DMS153 (cell line): ENCODE measurements at places on chromosomes 1 and 21.

DNA sequence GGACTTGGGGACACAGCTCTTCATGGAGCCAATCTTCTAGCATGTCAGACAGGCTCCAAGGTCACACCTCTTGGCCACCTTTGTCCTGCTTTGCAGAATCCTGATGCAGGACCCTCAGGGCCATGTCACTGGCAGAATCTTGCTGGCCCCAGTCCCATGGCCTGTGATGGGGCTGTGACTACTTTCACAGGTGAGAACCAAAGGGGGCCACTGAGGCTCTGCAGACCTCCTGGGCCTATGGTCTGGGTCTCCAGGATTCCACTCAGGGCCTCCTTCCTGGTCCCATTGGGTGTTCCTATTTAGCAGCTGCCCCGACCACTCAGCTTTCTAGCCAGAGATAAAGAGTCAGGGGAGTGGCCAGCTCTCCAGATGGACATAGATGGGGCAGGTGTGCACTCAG is 238.7 kb downstream of the MATN1 start:
- no peak for DNase-seq

GRCh38 chr1:47262787-47263413 is 30.9 kb upstream of the TAL1 start:
- no peak for DNase-seq

GRCh38 chr21:15671188-15671587 is 58.6 kb upstream of the USP25 start:
- no peak for DNase-seq

GRCh38 chr1:114956570-114956969 is 73.1 kb upstream of the TSHB start:
- DNase-seq: no peak

DNA sequence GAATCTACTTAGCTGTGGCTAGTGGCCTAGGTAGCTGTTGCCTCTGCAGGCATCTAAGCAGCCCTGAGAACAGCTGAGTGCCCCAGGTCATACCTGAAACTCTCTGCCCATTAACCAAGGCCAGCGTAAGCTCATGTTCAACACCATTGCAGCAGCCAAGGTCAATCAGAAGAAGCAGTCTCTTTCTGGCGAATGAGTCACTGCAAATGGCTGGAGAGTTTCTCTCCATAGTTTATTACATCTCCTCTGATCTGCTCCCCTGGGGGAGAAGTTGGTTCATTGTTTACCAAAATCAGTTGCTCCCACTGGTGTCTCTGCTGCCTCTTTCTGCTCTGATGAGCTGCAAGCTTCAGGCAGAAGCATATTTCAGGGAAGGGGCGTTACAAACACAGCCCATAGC is 6.9 kb upstream of the BCL9 start:
- no peak for DNase-seq

GRCh38 chr1:78358165-78358564 is 132.6 kb upstream of the PTGFR start:
- DNase-seq: no peak

- no peak for DNase-seq
Observed at GRCh38 chr1:116503546-116504307, 67.1 kb downstream of the CD58 start.

- no peak for DNase-seq
Observed at GRCh38 chr1:50604580-50604979, 181.3 kb upstream of the DMRTA2 start.

- DNase-seq: no peak
Observed at GRCh38 chr1:192862271-192862670, 53.4 kb downstream of the RGS2 start.

- no peak for DNase-seq
Observed at GRCh38 chr1:202217516-202217915, 23.9 kb downstream of the LGR6 start.

GRCh38 chr1:32199043-32199716 is 1.2 kb upstream of the CCDC28B start:
- no peak for DNase-seq

DNA sequence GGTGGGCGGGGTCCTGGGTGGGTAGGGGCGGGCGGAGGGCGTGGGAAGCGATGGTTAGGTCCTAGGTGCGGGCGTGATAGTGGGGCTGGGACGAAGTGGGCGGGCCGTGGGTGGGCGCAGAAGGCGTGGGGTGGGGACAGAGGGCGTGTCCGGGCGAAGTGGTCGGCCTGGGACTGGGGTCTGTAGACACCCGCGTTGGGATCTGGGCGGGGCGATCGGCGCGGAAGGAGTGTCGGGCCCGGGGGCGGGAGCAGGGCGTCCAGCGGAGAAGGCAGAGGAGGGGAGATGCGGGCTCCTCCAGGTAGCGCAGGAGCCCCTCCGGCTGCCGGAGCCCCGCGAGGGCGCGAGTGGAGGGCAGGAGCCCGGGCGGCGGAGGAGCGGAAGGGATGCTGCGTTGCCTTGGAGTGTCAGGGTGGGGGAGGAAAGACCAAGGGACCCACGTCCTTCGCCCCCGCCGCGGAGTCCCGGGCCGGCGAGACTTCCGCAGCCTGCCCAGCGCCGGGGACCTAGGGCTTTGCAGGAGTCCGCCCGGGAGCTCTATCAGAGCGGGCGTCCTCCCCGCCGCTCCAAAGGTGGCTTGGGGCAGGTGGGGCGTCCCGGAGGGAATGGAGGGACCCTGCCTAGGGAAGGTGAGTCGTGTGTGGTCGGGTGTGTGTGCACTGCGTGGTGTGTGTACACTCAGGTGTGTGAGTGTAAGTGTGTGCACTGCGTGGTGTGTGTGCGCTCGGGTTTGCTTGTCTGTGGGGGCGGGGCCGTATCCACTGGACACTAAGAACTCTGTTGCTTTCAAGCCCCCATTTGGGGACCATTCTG is 27.0 kb upstream of the PRSS38 start:
- peak; percentile 88 for DNase-seq

DNA sequence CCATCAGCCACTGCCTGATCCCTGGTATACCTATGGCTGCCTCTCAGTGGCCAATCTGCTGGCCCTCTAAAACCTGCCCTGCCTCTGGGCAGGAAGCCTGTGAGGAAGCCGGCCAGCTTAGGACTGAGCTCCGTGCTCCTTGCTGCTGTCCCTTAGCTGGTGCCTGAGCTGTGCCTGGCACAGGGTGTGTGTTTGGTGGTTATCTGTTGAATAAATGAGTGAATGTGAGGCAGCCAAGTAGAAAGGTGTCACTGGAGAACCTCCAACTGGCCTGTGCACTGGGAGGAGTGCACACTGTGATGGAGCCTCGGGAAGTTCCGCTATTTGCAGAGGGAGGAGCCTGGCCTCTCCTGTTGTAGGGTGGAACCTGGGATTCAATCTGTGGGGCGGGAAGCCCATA is 63.4 kb upstream of the STUM start:
- DNase-seq: no peak

DNA sequence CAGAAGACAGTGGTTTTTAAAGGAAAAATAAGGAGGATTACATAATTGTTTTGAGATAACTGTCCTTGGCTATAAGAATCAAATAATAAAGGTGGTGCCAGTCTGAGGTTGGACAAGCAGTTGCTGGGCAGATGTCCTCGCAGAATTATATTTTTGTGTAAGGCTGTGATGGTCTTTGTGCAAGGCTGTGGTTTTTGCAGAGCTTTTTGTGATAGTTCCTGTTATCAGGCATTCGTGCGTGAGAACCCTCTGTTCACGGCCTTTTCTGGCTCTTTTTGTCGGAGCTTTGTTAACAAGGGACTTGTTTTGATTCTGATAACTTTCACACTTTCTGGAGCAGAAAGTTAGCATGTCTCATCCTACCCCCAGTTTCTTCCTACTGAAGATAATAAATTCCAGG is 33.4 kb downstream of the SH3BP5L start:
- DNase-seq: no peak

DNA sequence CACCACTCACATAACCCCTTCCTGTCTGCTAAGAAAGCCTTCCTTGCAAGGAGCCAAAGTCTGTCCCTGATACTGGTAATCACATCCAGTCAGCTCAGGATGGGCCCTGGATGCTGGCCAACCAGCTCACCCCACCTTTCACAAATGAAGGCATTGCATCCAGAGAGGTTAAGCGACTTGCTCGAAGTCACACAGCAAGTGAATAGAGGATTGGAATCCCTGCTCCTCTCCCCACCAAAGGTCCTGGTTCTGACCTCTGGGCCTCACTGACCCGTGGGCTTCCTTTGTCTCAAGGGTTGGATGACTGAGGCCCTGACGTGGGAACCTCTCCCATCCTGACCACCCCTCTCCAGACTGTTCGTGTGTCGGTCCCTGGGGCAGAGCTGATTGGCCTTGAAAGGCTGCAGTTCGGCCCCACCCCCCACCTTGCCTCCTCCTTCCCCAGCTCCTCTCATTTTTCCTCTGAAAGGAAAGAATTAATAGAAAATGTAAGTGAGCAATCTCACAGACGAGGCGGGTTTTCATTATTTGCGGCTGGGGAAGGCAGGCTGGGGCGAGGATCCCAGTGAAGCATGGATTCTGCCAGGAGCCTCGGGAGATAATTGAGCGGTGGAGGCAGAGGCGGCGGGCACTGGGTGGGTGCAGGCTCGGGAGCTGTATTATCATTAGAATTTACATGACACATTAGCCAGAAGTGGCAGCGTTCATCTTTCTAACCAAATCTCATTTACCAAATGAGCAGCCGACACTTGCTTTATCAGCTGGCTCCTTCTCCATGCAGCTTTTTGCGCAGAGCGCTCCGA is 101.5 kb upstream of the CSF3R start:
- no peak for DNase-seq

GRCh38 chr1:229101011-229101871 is 169.7 kb upstream of the RAB4A start:
- no peak for DNase-seq

DNA sequence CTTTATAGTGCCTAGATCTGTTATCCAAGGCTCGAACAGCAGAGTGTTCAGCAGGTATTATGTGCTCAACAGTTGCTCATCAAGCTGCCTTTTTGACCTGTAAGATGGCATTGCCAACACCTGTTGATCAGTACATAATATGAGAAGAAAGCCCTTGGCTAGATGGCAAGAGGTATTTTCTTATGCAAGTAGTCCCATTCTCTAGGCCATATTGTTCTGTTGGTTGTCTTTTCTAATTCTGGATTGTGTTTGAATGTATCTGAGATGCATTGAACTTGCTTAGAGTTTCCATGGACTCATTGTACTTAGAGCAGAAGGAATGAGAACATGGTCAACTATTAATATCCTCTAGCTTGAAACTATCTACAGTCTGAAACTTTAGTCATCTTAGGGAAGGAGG is 57.4 kb downstream of the LRRC8D start:
- DNase-seq: no peak

DNA sequence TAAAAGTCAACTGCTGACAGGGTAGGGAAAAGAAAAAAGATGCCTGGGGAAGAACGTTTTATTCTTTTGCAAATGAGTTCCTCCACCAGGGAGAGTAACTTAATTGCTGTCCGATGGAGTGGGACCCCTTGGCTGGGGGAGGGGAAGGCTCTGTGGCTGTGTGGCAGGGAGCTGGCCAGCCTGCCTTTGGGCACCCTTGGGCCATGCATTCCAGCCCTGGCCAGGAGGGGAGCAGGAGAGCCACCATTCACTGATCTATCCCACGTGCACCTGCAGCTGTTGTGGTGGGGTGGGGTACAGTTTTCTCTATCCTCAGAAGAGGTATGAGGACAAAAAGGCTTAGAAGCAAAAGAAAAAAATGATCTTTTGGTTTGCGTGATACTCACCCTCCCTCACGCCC is 116.9 kb downstream of the KCNK1 start:
- DNase-seq: no peak

DNA sequence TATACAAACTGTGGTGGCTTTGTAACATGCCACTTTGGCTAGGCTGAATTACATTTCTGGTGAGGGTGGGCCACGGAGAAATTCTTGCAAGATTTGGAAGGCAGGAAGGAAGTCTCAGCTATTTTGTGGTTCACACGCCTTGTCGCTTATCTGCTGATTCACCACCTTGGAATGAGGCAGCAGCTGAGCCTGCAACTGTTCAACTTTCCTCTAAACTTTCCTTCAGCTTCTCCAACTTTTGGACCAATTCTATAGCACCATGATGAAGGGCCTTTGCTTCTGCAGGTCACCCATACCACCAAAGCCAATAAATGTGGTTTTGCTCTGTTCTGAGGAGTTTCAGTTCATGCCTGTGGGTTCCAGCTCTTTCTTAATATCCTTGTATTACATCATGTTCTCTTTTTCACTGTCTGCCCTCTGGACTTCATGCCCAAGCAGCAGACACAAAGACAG is 337.6 kb upstream of the SNX7 start:
- DNase-seq: no peak

DNA sequence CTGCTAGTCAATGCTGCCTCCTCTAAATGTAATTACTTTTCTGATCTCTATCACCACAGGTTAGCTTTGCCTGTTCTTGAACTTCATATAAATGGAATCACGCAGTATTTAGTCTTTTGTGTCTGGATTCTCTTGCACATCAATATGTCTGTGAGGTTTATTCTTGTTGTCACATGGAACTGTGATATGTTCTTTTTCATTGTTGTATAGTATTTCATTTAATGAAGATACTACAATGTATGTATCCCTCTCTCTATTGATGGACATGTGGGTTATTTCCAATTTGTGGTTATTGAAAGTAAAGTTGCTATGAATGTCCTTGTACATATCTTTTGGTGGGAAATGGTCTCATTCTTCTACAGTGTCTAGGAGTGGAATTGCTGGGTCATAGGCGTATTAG is 16.7 kb upstream of the PADI1 start:
- no peak for DNase-seq

- DNase-seq: no peak
Observed at GRCh38 chr1:165884690-165885304, 57.4 kb downstream of the UCK2 start.

DNA sequence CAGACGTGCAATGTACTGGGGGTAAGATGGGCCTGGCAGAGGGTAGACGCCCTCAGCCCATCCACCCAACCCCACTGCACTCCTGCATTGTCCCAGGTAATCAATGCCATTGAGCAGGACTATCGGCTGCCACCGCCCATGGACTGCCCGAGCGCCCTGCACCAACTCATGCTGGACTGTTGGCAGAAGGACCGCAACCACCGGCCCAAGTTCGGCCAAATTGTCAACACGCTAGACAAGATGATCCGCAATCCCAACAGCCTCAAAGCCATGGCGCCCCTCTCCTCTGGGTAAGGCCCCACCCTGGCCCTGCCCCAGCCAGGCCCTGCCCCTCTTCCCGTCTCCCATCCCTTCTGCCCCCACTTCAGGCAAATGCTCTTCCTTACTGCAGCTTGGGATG is 62.4 kb downstream of the LACTBL1 start:
- no peak for DNase-seq

- DNase-seq: no peak
Observed at GRCh38 chr1:41863718-41864117, 55.0 kb downstream of the HIVEP3 start.

DNA sequence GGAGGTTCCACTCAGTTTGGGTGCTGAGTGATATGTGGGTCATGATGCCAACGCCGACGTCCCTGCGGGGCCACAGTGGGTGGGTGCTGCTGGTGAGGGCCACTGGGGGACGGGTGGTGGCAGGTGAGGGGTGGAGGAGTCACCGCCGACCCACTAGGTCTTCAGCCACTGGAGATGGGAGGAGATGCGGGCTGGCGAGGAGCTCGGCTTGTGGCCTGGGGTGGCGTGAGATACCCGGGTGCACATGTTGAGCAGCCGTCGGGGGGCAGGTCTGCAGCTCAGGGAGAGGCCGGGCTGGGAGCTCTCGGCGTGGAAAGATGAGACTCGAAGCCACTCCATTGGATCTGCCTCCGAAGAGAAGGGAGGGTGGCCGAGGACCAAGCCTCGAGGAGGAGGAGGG is 40.5 kb downstream of the FAAP20 start:
- DNase-seq: no peak

GRCh38 chr1:219350172-219350931 is 176.7 kb downstream of the LYPLAL1 start:
- no peak for DNase-seq
